Dorsolateral prefrontal cortex (tissue), 122 donors: ENCODE measurements at places on chromosomes 16 and 17.
A peak's percentile ranks its signal among the peaks of the same experiment; 100 is the strongest.

DNA sequence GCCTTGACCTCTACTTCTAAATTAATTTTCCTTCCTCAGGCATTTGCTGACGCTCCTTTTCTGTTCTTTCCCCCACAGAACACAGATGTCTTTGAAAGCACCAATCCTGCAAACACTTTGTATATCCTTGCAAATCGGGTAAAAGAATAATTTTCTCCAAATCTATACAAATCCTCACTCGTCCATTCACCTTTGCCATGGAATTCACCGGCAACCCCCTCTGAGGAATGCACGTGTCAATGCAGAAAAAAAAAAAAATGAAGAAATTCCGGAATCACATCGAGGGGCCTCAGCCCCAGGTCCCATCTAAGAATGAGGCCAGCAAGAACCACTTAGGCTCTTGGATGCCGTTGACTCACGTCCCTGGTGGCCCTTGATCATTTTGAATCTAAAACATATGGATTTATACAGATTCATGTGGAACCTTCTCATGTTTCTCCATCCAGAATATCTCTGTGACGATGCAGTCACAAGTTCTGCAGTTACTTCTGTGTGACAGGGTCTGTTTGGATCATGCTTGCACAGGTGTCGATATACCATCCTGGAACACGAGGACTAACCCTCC, 136.9 kb downstream of the RBFOX3 start:
- no peak for DNase-seq

GRCh38 chr17:18025945-18026776, 12.8 kb downstream of the ATPAF2 start:
- peak; percentile 55 for DNase-seq

GRCh38 chr17:57327176-57327970, 71.0 kb downstream of the MSI2 start:
- DNase-seq, result no peak

- DNase-seq, result no peak
Measured at GRCh38 chr17:72984926-72985325, 107.6 kb downstream of the SLC39A11 start.

GRCh38 chr16:65308506-65308905, 186.6 kb upstream of the CDH11 start:
- DNase-seq, result no peak

GRCh38 chr16:11687601-11688519, 19.6 kb downstream of the SNN start:
- no peak for DNase-seq

- no peak for DNase-seq
Measured at GRCh38 chr16:84483882-84484565, 20.4 kb downstream of the MEAK7 start.

DNA sequence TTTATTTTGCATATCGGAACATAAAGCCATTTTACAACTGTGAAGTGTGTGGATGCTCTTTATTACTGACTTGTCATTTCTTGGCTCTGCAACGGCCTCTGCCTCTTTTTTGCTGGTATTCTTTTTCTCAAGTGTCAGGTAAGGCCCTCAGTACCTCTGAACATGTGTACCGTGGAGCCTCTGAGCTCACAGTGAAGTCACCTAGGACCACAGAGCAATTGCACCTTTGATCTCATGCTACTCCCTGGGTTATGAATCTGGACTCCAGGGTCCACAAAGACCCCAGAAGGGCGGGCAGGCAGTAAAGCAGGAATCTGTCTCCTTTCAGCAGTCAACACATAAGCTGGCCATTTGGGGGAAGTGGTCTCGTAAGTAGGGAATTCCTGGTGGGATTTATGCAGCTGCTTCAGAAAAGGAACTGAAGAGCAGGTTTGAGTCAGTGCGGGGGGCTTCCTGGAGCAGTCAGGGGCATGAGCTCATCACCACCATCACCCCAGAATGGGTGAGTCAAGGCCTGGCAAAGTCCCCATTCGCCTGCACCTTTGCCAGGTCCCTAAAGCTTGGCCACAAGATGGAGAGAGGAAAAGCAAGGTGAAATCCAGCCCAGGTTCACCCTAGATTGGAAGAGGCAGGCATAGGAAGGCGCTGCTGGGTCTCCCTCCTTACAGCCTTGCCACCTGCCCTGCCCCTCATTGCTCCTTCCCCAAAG, 33.0 kb downstream of the TBX4 start:
- DNase-seq, result no peak
